ENCODE measurements at places on chromosomes 12 and 14.

DNA sequence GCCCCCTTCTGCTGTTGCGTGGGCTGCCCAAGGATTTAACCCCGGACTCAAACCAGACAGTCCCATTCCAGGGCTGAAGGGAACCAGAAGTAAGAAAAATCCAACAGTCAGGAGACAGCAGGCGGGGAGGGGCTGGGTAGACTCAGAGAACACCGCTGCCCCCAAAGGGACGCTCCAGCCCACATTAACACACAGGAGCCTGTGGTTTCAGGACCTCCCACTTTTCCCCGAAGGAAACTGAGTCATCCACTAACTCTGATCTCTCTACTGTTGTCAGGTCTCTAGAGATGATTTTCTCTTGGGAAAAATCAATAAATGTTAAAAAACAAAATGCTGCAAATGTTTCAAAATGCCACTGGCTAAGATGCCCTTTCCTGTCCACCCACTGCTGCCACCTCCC lies 41.6 kb downstream of the FBXO21 start:
- DNase-seq: peak; percentile 18

- no peak for DNase-seq
These were observed 22.3 kb downstream of the B4GALNT3 start for GRCh38 chr12:482061-482460.

DNA sequence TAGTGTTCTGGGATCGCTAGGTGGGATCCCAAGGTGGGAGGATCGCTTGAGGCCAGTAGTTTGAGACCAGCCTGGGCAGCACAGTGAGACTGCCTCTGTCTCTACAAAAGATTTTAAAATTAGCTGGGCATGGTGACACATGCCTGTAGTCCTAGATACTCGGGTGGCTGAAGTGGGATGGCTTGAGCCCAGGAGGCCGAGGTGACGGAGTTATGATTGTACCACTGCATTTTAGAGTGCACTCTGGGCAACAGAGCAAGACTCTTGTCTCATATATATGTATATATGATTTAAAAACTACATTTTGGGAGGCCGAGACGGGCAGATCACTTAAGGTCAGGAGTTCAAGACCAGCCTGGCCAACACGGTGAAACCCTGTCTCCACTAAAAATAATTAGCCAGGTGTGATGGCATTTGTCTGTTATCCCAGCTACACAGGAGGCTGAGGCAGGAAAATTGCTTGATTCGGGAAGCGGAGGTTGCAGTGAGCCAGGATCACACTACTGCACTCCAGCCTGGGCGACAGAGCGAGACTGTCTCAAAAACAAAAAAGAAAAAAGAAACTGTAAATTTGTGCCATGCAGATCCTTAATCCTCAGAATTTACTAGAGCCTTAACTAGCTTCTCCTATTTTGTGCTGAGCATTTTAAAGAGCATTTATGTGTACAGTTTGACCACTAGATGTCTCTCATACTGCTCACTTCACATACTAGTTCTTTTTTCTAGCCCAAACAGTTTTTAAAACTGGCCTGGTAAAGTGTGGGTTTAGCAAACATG lies 114.8 kb downstream of the MON2 start:
- DNase-seq: peak; percentile 68

DNA sequence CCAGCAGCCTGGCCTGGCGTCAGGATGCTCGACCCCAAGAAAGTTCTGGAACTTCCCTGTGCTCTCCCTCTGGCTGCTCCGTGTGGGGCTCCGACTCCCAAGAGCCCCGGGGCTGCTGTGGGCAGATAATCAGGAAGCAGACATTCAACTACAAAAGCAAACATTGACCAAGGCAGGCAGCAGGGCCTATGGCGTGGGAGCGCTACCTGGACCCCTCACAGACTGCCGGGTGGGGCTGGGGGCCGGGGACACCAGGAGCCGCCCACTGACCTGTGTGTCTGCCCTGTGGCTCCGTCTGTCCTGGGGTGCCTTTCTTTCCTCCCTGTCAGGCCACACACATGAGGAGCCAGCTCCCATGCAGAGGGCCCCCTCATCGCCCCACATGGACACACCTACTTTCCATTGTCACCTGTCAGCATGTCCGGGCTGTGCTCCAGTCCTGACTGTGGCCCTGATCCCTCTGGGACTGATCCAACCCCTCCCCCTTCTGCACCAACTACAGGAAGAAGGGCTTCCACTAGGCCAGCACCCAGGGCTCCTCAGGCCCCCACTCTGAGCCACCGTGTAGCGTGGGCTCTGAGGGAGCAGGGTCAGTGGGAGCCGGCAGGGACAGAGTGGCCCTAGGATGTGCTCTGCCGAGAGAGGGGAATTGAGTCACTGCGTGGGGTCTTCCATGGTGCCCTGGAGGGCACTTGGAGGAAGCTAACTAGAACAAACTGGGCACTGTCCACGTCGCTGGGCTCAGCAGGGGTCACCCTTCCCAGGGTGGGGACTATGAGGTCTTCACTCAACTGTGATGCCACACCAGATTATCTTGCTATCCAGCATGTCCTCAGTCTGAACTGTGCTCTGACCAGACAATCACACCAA lies 215.4 kb upstream of the C14orf180 start:
- no peak for DNase-seq

DNA sequence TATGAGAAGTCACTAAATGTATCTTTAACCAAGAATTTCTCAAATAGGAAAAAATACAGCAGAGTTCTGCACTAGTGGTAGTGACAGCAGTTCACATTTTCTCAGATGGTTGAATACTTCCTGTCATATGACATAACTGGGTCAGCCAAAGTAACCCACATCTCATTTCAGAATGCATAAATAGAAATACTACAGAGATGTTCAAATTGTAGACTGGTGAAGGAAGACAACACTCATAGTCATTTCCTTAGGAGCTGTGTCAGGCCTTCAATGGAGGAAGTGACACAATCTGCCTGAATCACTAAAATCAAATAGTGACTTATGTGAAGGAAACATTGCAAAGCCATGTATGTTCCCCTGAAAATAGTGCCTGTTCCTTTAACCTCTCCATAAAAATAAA lies 32.4 kb downstream of the FERMT2 start:
- DNase-seq: peak; percentile 59

DNA sequence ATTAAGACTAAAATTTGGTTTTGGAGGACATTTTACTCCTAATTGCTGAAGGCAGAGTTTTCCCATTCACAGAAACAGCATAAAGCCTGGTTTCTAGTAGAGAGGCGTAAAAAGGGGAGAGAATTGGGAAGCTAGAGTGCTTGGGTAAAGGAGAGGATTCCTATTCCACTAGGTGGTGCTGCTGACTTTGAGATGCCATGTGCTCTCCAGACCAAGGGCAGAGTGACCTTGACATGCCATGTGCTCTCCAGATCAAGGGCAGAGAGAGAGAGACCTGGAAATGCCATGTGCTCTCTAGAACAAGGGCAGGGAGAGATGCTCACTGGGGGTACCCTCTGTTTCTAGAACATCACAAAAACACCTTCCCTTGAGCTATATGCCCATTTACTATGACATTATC lies 176.2 kb upstream of the PDZRN4 start:
- no peak for DNase-seq

DNA sequence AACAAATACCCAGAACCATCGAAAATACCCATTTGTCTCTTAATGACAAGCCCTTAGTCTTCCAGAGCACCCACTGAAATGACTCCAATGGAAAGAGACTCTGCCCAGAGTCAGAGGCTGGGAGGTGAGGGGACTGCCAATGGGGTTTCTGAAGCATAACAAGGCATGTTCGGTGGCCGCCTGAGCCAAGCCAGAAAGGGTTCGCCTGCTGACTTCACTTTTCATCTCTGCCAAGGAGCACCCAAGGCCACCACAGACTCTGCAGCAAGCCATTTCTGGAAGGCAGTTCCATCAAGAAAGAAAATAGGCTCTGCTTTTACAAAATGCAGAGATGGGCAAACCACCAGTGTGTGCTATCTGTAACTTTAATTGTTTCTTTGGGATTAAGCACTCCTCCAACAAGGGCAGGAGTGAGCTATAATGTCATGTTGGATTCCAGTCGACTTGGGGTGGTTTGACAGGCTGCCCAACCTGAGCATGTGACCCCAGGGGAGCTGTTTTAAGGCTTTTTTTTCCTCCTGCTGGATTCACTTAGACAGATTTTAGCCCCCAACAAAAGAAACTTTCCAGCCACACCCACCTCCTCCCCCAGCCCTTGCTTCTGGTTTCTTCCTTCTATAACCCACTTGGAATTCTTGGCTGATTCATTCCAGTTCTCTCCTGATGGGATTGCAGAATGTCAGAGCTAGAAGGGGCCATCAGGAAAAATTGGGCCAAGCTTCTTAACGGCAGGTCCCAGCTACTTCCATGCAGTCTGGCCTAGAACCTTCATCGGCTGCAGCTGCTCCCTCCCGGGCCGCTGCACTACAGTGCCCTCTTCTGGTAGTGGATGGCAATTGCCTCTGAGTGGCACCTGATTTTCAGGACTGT lies 24.1 kb downstream of the CKAP4 start:
- DNase-seq: peak; percentile 79

GRCh38 chr12:1530592-1531152 lies 63.7 kb downstream of the FBXL14 start:
- no peak for DNase-seq

DNA sequence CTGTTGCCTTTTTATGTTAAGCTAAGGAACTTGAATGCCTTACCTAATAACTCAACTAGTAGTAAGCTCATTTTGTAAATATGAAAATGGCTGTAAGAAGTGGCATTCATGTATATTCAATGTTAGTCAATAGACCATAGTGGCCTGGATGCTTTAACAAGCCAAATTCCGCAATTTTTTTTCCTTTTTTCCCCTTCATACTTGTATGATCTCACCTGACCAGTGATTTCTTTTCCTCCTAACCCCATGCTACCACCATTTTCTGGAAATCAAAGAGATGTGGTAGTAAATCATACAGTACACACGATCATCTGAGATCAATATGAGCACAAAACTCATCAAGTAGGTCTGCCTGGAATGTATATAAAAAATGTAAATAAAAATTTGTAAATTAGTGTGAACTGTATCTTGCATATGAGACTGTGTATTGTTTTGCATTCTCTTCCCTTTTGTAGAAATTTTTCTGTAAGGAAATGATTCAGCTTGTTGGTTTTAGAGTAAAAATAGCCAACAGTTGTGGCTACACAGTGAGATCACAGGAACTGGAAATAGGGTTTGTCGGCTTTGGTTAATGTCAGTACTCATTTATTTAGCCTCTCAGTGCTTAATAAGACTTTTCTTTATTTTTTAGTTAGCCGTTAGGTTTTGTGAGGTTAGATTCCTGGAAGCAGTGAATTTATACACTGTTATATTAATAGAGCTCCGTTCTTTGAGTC lies 62.5 kb downstream of the ETNK1 start:
- DNase-seq: peak; percentile 72

DNA sequence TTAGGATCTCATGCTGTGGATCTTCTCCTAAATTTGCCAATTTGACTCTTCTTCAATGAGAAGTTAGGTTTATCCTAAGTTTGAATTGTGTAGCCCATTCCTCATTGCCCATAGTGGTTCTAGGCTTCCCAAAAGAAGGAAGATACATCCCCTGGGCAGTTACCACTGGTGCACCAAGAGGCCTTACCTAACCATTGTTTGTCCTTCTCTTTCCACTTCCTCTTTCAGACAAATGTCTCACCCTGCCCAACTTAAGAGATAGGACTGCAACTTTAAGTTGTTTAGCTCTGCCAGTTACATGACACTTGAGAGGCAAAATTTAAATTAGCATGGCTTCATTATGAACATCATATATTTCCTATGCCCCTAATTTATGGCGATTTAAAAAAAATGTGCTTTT lies 9.4 kb upstream of the KCNH3 start:
- DNase-seq: no peak

DNA sequence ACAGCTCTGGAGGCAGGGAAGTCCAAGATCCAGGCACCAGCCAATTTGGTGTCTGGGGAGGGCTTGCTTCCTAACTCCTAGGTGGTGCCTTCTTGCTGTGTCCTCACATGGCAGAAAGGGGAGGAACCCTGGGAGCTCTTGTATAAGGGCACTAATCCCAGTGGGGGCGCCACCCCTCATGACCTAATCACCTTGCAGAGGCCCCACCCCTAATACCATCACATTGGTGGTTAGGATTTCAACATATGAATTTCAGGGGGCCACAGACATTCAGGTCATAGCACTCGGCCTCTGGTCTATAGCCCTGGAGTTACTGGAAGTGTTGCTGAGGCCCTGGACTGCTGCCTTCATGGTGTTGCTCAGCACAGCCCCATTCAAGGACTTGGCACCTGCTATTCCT lies 14.6 kb downstream of the PSMD9 start:
- DNase-seq: no peak

- no peak for DNase-seq
These were observed 275.9 kb downstream of the TMEM132C start for GRCh38 chr12:128542844-128543243.

DNA sequence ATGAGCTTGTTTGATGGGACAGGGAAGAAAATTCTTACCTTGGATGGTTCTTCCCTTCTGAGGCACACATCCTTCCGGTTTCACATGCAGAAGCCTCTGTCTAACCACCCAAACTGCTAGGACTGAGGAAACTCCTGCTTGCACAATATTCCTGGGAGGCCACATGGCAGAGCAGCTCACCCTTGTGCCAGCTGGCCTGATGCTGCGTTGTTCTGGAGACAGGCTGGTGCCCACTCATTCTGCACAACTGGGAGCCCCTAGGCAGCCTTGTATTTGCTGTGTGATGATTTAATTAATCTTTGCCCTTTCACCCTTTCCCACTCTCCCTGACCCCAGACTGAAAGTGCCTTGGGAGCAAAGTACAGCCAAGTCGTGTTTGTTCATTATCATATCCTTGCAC lies 130.8 kb downstream of the RTN1 start:
- DNase-seq: no peak

DNA sequence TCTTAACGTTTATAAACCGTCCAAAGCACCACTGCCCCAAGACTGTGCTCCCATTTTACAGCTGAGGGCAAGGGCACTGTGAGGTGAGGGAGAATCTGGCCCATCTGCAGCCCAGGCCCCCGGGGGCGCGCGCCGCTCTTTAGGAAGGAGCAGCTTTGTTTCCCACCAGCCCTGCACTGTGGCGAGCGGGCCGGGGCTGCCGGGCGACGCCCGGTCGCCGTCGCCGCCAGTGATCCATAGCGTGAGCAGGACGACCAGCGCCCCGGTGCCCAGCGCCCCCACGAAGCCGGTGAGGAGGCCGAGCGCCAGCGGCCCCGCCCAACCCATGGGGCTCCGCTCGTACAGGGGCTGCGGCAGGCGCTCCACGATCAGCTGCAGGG lies 34.6 kb downstream of the FIGNL2 start:
- DNase-seq: no peak

DNA sequence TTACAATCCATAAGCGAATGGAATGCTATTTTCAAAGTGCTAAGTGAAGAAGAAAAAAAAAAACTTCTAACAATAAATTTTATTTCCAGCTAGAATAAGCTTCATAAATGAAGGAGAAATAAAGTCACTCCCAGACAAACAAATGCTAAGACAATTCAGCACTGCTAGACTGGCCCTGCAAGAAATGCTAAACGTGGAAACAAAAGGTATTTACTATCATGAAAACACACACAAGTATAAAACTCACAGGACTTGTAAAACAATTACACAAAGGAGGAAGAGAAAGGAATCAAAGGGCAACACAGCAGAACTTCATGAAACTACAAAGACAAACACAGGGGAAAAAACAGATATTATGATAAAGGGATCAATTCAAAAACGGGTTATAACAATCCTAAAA lies 85.8 kb upstream of the NELL2 start:
- no peak for DNase-seq
